ENCODE measurements at places on chromosomes 6 and 20. TPM values are rescaled to one million over a fixed set of nuclear protein-coding genes. Genes with fewer than 3 reads are reported as not detected.

The IL17F gene
- total RNA-seq = not detected

The SMLR1 gene
- not detected for total RNA-seq

The GJA10 gene
- total RNA-seq = not detected

The MCHR2 gene
- total RNA-seq = 10.1 TPM

The TREML2 gene
- total RNA-seq = not detected

The SIRPB1 gene
- 30.2 TPM for total RNA-seq

The ALDH5A1 gene
- total RNA-seq = 42.2 TPM
